ENCODE measurements at places on chromosomes 11 and 22.

DNA sequence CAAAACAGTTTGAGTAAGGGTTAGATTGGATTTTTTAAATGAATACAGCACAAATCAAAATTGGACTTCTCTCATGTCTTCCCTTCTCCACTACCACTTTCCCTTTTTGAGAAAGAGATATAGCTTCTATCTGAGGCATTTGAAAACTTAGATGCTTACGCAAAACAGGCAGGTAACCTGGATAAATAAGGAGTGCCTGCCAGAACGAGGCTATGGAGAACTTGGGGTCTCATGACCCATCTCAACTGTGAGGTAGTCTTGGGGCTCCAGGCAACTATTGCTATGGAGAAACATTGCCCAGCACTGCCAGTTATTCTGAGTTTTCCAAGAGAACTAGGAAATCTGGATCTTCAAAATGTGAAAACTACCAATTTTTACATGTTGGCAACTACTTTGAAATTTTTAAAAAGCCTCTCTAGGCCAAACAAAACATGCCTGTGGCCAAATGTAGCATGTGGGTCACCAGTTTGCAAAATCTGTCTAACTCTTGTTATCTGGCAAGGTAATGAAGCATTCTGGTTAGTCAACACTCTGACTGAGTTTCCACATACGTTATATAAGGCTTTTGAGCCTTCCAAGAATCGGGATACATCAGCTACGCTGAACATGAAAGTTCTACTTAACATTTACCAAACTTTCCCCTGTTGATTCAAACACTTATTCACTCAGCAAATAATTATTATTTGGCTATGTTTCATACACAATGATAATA is 752.7 kb downstream of the KCNA4 start:
- DNase-seq, result no peak

- peak; percentile 74 for DNase-seq
These were observed 18.2 kb downstream of the TEAD1 start for GRCh38 chr11:12692229-12693075.

GRCh38 chr11:130102301-130103249 is 32.9 kb downstream of the APLP2 start:
- DNase-seq, result no peak

DNA sequence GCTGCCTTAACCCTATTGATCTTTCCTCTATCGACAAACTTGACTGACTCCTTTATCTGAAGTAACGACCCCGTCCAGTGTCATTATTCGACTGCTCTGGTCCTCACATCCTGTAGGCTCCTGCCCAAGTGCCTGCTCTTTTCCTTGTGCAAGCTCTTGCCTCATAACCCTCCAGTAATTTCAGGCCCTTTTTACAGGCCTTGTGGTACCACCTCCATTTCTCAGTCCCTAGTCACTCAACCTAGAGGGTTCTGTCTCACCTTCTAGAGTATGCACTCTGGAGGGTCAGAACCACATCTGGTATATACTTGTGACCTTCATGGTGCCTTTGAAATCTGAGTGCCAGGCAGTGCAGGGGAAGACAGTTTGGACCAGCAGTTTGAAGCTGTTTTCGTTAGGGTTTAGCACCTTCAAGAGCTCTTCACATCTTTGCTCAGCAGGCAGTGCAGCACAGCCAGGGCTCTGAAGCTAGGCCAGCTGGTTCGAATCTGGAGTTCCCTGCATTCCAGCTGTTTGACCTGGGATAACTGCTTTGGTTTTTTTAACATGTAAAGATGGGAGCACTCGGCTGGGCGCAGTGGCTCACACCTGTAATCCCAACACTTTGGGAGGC is 11.2 kb downstream of the SNRPD3 start:
- DNase-seq, result no peak

DNA sequence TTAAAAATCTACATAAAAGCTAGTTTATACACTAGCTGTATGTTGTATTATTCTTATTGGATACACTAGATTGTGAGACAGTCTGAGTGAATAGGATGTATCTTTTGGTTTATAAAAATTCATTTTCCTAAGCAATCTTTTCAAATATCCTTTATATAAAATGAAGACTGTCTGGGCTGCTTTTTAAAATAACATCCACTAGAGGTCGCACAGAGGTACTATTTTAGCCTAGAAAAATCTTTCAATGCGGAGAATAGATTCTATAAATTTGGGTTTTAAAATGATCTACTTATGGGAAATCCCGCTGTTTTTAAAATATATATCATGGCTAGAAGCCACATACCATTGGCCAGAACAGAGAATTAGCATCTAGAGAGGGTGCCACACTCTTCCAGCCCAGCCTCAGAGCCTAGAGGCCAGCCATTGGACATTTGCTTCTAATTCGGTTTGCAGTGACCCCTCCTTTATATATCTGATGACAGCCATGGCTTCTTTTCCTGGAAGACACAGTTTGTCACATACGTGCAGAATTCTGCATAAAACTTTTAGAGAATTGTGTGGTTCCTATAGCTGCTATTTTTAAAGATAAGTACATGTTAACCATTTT is 7.3 kb downstream of the C11orf97 start:
- DNase-seq, result no peak

GRCh38 chr11:130023204-130023603 is 20.6 kb upstream of the PRDM10 start:
- no peak for DNase-seq

GRCh38 chr11:26622181-26622580 is 50.1 kb upstream of the MUC15 start:
- no peak for DNase-seq

GRCh38 chr22:38935023-38935422 is 22.4 kb upstream of the APOBEC3A start:
- no peak for DNase-seq

DNA sequence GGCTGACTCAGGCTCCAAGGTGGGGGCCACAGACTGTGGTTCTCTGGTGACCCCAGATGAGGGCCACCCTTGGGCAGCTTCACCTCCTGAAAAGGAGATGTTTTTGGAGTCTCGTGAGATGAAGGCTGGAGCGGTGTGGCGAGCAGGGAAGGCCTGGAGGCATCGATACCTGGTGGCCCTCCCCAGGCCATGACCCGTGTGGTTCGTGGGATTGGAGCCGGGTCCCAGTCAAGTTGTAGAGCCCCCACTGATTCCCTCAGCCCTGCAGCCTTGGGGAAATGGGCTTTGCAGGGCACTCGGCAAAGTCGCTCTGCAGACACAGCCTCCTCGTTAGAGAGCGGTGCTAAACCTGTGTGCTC is 1083.4 kb downstream of the BRD1 start:
- no peak for DNase-seq

All from hypothalamus (tissue), 51 donors.